ENCODE measurements at places on chromosomes 3 and 15.

- no peak for DNase-seq
Measured at GRCh38 chr3:72782521-72782920, 65.7 kb downstream of the SHQ1 start.

DNA sequence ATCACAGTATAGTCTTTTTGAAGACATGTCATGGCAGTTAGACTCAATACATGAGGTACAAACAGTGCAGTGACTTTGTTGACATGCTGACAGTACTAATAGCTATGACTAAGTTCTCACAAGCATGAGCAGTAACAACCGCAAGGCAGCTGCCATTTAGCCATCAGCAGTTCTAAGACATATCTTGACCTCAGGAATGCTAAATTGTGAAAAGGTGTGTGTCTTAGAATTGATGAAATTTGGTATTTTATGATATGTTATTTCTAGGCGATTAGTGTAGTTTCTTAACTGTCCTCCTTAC lies 60.7 kb upstream of the FURIN start:
- DNase-seq: no peak

GRCh38 chr3:156681002-156681401 lies 6.6 kb downstream of the TIPARP start:
- peak; percentile 77 for DNase-seq

- DNase-seq: no peak
Measured at GRCh38 chr3:145006271-145006670, 1034.6 kb downstream of the DIPK2A start.

- peak; percentile 23 for DNase-seq
Measured at GRCh38 chr3:194140520-194141414, 4.8 kb downstream of the HES1 start.

DNA sequence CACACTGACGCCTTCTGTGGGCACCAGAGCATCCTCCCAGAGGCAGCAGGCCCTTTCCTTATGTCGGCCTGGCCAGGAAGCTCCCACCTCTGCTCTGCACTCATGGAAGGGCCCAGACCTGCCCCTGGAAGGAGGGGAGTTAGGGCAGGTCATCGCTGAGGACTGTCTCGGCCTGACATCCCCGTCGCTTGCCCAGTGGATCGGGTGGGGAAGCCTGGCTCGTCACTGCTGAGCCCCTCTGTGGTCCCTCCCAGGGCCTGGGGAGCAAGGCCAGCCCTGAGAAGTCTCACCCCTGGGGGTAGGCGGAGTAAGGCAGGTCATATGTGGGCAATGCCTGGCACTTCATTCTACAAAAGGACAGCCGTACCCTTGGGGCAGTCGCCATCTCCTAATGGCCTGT lies 62.8 kb upstream of the SNRPA1 start:
- no peak for DNase-seq

DNA sequence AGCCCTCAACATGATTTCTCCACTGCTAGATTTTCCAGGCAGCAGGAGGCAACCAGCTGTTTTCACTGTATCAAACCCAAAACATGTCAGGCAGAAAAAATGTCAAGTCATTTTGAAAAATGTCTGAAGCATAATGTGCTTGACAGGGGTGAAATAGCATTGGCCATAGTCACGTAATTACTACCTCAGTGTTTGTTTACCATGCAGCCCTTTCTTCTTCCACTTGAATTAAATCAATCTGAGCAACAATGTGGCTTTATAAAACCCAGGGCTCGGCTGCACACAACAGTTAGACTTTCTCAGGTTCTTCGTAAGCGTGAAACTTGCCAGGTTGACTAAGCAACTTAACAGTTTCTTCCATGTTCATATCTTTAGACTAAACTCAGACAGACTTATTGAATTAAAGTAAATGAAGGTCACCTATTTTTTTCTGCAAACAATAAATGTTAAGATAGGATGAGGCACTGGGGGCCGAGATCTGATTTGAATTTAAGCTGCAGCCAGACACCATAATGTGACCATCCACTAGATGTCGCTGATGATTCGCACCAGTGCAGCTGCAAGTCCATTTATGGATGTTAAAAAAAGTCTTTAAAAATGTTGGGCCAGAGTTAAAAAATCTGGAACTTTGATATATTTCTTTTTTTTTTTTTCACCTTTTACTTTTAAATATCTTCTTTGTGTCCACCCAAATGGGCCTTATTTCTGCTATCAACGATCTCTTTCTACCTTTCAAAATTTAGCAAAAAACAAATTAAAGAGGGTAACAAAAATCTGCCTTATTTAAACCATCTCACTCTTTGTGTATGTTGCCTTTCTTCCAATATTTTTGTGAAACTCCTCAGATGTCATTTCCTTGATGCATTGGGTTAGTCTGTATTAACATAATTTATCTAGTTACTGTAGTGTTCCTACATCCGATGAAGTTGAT lies 305.9 kb downstream of the CACNA2D3 start:
- DNase-seq: peak; percentile 33

DNA sequence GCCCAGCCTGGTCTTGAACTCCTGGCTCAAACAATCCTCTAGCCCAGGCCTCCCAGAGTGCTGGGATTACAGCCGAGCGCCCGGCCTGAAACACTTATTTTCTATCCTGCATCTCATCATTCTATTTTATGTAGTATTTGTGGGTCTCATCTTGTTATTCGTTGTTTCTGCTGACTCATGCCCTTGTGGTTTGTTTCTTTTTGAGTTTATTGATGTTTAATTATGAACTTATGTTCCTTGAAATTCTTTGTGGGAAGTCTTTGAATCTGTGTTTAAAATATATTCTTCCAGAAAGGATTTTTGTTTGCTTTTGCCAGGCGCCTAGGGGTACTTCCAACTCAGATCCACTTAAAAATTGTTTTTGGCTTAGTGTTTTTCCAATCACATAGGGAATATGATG lies 78.3 kb upstream of the C15orf39 start:
- DNase-seq: no peak

GRCh38 chr3:122794779-122795673 lies at the start of gene SLC49A4:
SLC49A4 (plus strand) TSS chr3:122795069; CDS start chr3:122795193, 124 bp downstream.
- peak; percentile 83 for DNase-seq

DNA sequence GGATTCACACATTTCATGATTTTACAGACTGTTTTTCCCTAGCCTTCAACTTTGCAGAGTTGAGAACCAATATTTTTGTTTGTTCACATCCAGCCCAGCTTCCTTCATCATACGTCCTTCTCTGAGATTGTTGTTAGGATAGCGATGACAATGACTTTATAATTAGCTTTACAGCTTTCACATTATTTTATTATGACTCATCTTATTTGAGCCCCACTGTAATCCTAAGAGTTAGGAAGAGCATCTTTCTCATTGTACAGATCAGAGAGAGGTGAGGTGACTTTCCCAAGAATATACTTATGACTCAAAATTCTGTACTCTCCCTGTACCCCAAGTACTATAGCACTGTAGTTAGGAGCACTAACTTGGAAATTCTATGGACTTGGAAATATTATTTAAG lies 156.1 kb downstream of the ALDH1A2 start:
- no peak for DNase-seq

GRCh38 chr3:152054315-152054714 lies 180.9 kb downstream of the SUCNR1 start:
- no peak for DNase-seq

- DNase-seq: no peak
Measured at GRCh38 chr3:55097441-55097840, 169.6 kb upstream of the LRTM1 start.

GRCh38 chr3:123667784-123668183 lies 82.9 kb upstream of the HACD2 start:
- DNase-seq: no peak

GRCh38 chr3:72855001-72855400 lies 6.8 kb upstream of the SHQ1 start:
- DNase-seq: no peak

DNA sequence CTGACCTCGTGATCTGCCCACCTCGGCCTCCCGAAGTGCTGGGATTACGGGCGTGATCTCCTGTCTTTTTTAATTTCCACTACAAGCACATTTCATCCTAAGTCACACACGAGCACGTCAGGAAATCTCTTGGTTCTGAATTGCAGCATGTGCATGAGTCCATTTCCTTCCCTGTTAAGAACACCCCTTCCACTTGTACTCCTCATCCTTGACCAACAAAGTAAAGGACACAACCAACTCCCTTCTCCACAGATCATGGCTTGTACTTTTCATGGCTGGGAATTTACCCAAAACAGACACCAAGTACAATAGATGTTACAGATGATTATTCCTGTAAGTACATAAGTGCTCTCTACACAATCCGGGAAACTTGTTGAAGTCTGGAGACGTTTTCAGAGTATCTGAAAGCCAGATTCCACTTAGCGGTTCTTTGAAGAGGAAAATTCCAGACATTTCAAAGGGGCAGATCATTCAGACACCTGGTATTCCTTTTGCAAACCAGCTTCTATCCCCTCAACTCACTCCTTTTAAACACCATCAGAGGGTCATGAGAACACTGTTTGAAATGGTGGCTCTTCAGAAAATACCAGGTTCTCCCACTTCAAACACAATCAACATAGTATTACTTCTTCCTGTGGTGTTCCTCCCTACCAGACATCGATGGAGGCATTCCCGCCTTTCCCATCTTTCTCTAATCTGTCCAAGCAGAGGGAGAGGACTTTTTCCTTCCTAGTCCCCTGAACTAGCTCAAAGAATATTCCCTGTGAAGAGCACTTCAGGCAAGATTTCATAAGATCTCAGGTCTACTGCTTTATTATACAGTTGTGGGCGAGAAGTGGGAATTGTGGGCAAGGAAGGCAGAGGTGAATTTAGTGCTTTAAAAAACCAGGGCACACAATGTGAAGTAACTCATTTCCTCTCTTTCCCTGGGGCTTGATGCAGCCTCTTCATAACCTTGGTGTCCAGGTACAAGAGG lies 80.1 kb upstream of the TSC22D2 start:
- no peak for DNase-seq

DNA sequence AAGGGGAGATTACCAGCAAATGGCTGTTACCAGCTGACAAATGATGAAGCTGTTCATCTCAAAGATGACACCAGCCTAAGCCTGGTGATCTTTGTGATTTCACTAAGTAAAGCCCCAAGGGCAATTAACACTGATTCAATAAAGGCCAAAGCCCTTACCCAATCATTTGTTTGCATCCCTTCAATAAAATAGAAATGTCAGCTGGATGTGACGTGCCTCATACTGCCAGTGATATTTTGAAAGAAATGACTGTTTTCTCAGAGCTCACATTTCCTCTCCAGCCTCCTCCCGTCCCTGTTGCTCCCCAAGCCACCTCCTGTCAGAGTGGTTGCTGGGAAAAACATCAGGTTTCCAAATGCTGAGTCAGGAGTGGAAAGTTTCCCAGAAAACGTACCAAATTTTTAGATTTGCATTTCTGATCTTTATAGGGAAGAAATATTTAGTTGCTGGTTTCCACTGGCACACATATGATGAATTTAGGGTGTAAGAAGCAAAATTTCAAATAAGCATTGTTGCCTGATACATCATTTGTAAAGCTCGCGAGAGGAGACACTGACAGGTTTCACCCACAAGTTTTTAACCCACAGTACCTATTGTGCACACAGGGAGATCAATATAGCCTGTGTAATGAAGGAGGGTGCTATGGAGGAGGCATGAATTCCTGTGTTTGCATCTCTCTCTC lies 21.0 kb downstream of the C2CD4A start:
- DNase-seq: no peak

DNA sequence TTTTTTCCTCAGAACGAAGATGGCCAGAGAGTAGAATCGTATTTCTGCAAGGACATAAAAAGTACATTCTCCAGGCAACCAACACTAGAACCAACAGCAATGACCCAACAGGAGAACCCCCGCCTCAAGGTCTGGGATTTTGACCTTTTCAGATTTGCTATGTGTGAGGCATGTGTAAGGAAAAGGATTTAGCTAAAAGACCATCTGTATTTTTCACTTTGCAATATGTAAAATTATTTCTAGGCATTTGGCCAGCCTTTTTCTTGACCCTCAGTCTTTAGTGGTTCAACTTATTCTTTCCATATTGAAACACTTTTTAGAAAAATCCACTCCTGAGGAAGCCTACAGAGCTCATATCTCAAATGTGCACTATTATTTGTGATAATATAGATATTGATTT lies 219.2 kb upstream of the GOLGA6L4 start:
- DNase-seq: no peak

- DNase-seq: no peak
Measured at GRCh38 chr3:167814441-167814951, 79.0 kb downstream of the SERPINI1 start.

- no peak for DNase-seq
Measured at GRCh38 chr3:126345641-126346460, 11.4 kb downstream of the KLF15 start.

GRCh38 chr3:53789459-53789858 lies 56.8 kb downstream of the CHDH start:
- no peak for DNase-seq

DNA sequence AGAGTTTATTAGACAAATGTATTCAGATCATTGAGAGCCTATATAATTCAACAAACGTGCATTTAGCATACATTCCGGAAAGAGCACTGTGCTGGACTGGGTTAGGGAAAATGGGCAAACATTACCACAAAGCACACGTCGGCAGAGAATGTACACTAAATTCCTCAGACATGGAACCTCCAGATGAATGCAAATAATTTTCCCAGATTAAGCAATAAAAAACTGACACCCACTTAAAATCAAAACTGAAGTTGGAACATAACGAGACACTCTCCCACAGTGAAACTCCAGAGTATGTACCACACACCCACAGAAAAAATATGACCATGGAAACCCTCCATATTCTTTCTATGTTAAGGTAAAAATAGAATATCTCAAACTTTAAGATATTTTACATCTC lies 4.8 kb downstream of the SECISBP2L start:
- DNase-seq: no peak

DNA sequence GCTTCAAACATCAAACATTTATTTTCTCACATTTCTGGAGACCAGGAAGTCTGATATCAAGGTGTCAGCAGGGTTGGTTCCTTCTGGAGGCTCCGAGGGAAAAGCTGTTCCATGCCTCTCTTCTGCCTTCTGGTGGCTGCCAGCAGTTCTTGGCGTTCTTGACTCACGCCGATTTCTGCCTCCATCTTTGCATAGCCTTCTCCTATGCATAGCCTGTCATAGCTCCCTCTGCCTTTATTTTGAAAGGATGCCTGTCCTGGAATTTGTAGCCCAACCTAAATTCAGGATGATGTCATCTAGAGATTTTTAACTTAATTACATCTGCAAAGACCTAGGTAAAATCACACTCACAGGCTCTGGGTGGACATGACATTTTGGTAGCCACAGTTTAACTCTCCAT lies 70.4 kb downstream of the RGMA start:
- no peak for DNase-seq

DNA sequence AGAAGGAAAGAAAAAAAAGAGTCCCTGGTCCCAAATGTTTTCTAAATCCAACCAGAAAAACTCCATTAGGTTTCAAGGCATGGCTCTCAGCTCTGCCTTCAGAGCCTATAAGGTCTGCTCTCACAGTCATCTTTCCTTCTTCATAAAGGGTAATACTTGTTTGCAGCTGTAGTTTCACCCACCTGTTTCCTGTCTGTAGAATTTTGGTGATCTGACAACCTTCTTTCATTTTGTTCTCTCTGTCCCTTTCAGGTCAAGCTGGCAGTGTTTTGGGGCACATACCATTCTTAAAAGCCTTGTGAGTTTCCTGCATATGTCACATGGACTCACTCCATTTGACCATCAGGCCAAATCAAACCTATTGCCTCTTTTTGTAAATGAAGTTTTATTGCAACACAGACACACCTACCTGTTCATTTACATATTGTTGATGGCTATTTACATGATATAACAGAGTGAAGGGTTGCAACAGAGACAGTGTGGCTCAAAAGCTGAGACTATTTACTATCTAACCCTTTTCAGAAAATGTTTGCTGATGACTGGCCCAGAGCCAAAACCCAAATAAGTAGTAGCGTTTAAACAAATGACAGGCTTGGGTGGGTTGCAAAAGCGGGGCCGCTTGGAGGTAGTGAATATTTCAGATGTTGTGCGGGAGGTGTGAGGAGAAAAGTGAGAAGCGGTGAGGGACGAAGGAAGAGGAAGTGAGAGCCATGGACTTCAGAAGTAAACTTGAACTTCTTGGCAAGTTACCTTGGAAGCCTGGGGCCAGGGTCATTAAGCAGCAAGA lies 292.7 kb upstream of the PROK2 start:
- DNase-seq: no peak
